Prostate gland (tissue), 2 donors: ENCODE measurements at places on chromosomes 11 and 22. TPM values are rescaled to one million over a fixed set of nuclear protein-coding genes. Genes with fewer than 3 reads are reported as not detected.

DNA sequence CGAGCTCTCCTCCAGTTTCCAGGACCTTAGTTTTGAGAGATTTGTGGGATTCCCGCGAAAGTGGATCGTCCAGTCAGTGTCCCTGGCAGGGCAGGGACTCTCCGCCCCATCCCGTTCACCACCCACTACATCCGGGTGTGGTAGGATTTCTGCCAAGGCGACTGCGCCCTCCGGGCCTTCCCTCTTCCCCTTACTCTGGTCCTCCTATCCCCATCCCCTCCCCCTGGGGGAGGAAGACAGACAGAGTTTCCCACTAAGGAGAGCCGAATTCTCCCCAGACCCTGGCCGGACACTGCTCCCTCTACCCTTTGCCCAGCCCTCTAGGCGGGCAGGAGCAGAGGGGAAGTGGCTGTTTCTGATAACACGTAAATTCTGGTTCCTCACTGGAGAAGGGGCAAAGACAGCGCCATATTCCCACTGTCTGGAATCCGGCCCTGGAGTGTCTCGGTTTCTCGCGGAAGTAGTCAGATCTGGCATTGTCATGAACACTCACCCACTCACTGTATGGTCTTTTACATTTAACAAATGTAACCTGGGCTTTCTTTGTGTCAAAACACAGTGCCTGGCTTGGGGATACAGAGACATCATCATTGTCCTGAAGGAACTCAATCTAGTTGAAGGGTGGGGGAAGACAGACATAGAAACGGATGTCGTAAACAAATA is 1.1 kb upstream of the NECTIN1 start:
- peak; percentile 68 for DNase-seq
- H3K27me3 ChIP-seq: no peaks in the 10 kb centered on the region
- no peaks in the 10 kb centered on the region for H3K36me3 ChIP-seq
- peak overlapping the region; percentile 78 for H3K4me3 ChIP-seq

DNA sequence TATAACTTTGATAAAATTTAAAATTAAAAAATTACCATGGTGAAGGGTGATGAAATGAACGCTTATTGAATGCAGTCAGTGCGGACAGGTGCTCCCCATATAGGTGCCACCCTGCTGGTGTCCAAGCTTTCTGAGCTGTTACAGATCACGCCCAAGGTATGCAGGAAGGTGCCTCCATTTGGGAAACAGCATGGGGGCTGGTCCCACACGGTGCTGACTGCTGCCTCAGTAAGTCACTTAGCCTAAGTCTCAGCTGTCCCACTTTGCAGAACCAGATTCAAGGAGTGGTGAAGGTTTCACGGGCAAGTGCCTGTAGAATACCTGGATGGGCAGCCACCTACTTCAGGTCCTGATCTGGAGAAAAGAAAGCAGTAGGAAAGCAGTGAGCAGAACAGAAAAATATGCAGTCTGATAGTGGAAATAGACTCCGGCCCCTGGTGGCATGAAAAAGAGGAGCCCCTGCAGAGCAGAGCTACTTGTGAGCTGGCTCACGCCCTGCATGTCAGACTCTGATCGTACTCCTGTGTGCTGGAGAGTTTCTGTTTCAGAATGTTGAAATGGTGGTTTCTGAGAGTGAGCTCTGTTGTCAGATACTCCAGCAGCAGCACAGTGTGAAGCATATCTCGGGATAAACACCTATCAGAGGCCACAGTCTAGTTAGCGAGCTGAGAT is 33.2 kb downstream of the ADORA2A start:
- DNase-seq: no peak
- H3K27ac ChIP-seq: no peak overlapping the region
- no peaks in the 10 kb centered on the region for H3K36me3 ChIP-seq
- H3K4me3 ChIP-seq: no peak overlapping the region
- no peaks in the 10 kb centered on the region for H3K27me3 ChIP-seq

DNA sequence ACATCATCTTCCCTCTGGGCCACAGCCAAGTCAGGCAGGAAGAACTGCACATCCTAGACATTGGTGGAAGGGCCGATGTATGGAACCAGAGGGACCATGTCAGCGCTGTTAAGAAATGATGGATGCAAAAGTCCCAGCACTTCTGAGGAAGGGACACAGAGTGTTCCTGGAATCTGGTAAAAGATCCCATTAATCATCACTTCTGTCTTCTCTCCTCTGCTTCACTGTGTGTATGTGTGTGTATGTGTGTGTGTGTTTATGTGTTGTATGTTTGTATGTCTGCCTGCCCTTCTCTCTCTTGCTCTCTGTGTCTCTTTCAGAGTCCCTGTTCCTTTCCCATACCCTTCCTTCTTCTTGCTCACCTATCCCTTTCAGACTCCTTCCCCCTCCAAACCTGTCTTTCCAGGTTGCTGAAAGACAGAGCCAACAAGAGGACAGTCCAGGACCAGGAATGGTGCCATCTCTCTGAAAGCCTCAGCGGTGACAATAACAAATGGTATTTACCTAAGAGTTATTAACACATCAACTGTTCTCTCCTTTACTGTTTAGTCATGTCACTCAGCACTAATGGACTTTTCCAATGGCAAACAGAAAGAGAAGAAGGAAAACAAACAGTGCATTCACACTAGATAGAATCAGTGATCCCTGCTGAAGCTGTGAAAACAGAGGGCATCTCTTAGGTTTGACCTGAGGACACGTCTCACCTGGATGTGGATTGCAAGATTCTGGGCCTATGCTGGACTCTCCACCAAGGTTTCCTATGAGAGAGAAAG is 47.1 kb downstream of the EHF start:
- no peak overlapping the region for H3K4me3 ChIP-seq

DNA sequence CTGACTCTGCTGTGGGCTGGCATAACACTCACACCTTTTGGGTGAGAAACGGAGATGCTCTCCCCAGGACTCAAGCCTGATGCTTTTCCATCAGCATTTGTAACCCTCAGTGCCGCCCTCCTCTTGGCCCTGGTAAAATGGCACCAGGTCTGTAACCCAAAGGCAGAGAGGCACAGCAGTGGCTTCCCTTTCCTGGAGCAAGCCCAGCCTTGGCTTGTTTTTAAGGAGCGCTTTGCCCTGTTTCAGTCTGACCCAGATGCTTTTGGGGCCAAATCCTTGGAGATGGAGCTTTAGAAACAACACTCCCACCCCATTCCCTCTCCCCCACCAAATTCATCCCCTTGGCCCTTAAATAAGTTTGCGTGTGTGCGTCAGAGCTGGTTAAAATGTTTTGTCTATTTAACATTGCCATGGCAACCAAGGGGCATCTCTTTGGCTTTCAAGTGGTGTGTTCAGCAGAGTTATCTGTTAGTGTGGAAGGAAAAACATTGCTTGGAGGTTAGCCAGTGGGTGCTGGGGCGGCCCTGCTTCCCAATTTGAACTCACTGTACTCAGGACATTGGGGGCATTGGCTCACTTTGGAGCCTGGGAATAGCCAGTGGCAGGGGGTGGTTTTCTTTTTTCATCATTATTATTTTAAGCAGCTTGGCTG is 134.1 kb downstream of the NAV2 start:
- no peak overlapping the region for H3K4me3 ChIP-seq
- no peaks in the 10 kb centered on the region for H3K4me1 ChIP-seq
- DNase-seq: no peak
- no peak overlapping the region for H3K27ac ChIP-seq
- no peaks in the 10 kb centered on the region for H3K36me3 ChIP-seq

DNA sequence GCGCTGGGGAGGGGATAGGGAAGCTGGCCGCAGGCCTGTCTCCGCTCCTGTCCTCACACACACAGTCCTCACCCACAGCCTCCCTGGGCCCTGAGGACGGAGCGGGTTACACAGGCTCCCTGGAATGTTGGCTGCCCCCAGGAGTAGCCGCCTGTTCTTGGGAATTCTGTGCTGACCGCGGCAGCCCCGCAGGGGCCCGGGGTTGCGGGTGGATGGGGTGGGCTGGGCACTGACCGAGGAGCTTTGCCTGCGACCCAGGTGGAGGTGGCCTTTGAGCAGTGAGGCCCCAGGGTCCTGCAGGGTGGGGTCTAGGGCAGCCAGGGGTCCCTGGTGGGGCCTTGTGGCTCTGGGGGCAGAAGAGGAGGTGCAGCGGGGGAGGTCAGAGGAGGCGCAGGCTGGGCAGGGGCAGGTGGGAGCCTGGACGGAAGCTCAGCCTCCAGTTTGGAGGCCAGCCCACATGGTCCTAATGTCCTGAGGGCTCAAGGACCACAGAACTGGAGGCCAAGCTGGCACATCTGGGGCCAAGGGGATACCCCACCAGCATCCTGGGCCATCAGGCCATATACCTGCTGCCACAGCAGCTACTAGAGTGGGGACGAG is 6.6 kb upstream of the MRGPRG start:
- H3K36me3 ChIP-seq: no peaks in the 10 kb centered on the region
- no peak overlapping the region for H3K27ac ChIP-seq
- DNase-seq: no peak

GRCh38 chr11:114796954-114797721 is 118.8 kb downstream of the NXPE2 start:
- no peaks in the 10 kb centered on the region for H3K27me3 ChIP-seq
- no peaks in the 10 kb centered on the region for H3K36me3 ChIP-seq
- no peak for DNase-seq
- no peaks in the 10 kb centered on the region for H3K4me1 ChIP-seq
- no peak overlapping the region for H3K4me3 ChIP-seq

OR4D5 gene
- total RNA-seq: not detected

ZNF214 gene
- total RNA-seq: 3.6 TPM

MAPK8IP2 gene
- 23.6 TPM for total RNA-seq
